ENCODE measurements at places on chromosomes 2 and 18.

DNA sequence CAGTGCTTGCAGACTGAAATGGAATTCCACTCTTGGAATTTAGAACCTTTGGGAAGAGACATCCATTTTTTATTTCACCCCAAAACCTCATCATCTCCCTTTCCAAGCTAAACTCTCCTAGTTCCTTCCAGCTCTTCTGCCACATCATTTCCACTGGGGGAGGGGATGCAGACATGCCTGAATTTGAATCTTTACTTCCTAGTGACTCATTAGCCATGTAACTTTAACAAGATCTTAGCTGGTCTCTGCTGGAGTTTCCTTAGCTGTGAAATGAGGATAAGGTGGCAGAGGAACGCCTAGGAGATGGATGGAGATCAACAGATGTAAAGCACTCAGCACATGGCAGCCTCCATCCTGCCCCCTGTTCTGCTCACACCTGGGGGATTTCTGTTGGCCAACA, 266.8 kb downstream of the EN1 start:
- no peak for DNase-seq

DNA sequence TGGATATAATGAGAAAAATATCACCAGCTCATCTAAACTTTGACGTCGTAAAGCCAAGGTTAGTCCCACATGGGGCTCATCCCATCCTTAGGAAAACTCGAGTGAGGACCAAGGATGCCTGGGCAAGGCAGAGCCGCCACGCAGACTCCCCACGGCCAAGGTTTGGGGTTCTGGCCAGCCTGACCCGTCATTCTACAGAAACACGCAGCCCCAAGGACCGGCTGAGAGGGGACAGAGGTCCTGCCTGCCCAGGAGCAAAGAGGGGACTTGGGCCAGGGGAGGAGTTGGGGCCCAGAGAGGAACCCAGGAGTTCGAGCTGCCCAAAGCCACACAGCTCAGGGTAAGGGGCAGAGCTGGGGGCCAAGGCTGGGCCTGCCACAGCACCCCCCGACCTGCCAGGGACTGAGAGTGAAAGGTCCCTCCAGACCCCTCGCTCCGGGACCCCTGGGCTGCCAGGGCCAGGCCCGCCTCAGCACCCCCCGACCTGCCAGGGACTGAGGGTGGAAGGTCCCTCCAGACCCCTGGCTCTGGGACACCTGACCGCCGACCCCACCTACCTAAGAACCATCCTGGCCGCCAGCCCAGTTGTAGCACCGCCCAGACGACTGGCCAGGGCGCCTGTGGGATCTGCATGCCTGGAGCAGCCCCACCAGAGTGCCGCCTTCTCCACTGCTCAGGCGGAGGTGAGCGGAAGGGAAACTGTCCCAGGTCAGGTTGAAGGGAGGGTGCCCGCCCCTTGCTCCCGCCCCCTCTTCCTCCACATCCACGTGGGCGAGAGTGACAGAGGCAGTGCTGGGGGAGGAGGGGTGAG, at the start of gene PDCD1:
Gene PDCD1 (minus strand): TSS at position 689 of the 811 bp plus-strand sequence. CDS start 56 bp downstream, at position 633.
- peak; percentile 84 for DNase-seq

DNA sequence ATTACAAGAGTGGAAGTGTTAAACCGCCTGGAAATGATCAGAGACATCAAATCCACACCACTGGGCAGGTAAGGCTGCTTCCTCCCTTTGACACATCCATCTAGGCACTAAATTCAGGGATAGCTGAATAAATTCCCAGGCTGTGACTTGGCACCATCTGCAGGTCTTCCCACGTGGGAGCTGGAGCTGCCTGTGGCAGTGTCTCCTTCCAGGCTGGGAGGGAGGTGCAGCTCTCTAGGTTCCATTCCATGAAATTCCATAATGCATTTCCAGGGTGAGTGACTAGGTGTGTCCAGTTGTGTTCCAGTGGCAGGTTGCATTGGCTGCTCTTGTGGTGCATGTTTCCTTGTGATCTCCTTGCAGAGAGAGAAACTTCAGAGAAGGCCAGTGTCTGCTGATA, 188.9 kb upstream of the CXCR4 start:
- DNase-seq: no peak

DNA sequence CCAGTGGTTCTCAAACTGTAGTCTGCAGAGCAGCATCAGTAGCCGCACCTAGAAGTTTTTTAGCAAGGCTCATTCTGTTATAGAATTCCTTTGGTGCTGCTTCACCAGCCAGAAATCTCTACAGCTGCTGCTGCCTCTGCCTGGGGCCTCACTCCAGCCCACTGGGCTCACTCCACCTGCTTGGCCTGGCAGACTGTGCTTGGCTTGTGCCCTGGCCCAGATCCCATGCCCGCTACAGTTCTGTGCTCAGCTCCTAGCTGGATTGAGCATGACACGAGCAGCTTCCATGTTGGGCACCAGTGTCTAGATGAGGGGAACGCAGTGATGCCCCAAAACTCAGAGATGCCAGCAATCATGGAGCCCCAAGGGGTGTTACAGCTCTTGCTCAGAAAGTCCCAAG, 22.6 kb downstream of the MAPK4 start:
- no peak for DNase-seq

DNA sequence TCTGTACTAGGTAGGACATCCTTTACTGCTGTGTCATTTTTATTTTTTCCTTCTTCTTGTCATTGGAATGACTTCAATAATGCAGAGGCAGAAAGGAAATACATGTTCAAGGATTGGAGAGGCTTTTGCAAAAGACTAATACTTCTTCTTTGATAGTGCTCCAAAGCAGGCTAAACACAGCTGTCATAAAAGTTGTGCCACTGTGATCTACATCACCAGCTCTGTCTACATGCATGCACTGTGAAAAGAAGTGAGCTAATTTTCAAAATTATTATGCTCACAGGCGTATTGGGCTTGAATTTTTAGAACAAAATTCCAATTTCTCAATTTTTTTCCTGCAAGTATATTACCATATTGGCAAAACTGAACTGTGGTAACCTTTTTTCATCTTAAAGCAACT, 37.5 kb upstream of the CALCRL start:
- no peak for DNase-seq

Measured in activated CD4-positive, alpha-beta T cell treated with anti-CD3 and anti-CD28 coated beads for 48 hours (primary cell).